Ovary (tissue), 10 donors: ENCODE measurements at places on chromosomes 11 and 22.

- no peak for DNase-seq
These were observed 774 bp upstream of the MRGPRG start for GRCh38 chr11:3219281-3219892.

DNA sequence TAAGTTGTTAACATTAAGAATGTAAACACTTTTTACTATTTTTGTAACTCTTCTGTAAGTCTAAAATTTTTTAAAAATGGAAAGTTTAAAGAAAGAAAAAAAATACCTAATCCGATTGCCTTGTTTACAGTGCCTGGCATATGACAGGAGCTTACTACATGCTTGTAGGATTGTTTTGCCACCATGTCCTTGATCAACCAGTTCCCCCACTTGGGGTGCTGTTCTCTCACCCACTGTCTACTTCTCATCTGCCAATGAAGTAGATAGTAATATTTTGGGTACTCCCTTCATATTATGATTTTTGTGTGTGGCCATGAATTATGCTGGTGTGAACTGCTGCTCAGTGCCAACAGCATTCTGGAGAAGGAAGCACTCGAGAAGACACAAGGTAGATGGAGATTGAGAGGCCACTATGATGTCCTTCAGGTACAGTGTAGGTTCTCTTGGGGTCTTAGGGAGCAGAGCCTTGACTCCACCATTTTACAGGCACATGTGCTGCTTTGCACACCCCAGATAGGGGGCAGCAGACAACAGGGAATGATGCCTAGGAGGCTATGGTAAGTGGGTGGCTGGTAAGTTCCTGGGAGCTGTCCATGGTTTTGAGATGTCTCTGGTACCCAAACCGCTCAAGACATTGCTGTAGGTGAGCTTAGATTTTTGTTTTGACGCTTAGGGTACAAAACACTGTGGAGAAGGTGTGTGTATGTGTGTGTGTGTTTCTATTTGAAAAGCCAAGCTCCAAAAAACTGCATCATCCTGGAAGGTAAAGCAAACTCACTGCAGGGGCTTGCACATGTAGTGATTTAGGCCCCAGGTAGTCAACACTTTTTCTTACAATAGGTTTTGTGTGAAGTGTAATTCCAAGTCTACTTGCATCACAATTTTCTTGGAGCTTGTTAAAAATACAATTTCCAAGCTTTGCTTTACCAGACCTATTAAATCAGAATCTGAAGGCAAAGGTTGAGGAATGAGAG is 494.5 kb upstream of the LARGE1 start:
- no peak for DNase-seq

DNA sequence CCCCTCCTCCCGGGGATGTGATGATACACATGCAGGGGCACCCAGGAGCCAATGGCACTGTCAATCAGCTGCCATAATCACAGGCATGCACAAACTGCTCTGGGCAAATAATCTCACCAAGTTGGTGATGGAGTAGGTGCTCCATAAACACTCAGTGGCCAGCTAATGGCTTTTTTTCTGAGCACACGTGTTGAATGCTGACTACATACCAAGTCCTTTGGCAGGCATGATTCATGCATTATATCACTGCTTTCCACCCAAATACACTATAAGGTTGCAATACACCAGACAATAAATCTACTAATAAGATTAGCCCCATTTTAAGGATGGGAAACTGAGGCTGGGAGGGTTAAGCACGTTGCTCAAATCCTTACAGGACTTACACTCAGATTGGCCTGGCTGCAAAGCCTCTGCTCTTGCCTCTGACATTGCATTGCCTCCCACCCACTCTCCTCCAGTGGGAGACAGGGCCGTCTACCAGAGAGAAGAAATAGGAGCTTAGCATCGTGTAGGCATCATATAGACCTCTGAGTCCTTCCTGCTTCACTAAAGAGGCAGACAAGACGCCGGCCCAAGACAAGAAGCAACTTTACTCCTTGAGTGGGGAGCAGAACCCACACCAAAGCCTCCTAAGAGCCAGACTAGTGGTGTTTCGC is 32.7 kb upstream of the ACCSL start:
- no peak for DNase-seq

- no peak for DNase-seq
These were observed 8.0 kb upstream of the NAALADL1 start for GRCh38 chr11:65066315-65066714.

DNA sequence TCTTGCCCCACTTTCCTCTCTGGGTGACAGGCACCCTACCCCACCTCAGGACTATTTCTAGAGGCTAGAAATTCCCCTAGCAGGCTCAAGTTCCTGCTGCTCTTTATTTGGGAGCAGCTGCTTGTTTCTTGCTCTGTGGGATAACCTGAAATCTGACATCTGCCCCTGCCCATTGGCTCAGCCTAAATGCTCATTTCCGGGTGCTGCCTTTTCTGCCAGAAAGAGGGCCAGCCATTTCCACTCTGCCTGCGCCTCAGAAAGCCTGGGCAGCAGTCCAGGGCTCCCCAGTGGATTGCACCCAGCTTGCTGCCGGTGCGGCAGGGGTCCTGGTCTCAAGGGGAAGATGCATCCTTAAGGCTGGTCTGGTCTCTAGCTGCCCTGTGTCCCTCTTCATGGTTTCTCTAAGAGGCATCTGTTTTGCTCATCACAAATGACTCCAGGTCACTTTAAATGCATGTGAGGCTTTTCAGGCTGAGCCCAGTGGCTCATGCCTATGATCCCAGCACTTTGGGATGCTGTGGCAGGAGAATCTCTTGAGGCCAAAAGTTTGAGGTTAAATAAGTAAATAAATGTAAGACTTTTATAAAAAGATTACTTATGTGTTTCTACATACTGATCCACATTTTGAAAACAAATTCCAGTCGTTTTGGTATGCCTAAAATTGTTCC is 10.3 kb upstream of the PNPLA5 start:
- no peak for DNase-seq

- DNase-seq: no peak
These were observed 272.0 kb downstream of the BLID start for GRCh38 chr11:121844016-121844415.
